ENCODE measurements at places on chromosomes 3 and 15.

DNA sequence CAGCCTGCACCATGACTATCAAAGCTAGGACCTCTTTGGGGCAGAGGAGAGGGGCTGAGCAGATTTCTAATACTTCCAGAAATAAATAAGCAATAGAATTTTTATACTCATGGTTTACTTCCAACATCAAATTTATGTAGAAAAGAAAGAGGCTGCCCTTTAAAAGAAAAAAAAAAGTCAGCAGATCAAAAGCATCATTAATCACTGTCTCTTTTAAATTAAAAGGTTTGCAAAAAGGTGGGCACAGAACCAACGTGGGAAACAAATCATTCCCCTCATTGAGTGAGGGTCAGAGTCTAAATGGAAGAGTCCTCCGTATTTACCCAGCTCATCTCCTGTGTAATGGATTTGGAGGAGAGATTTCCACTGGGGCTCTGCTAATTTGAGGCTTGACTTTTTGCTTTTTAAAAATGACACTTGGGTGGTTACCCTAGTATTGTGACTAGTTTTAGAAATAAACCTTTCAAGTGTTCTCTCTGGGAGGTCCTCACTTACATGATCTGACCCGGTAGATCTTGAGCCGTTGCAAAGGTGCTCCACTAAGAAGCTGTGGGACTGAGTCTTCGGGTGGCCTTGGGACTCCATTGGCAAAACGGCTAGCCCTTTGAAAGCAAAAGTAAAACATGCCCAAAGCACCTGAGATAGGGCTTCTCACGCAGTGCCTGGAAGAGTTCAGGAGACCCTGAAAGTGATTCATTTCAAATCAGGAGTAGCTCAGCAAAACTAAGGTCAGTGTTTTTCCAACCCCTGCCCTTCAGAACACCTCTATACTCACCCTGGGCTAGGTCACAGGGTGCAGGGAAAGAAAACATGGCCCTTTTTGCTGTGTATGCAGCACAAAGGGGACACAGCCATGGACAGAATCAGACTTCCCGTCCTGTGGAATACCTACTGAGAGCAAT lies 320.9 kb downstream of the FOXP1 start:
- DNase-seq, result no peak

GRCh38 chr3:128337305-128337704 lies 129.4 kb downstream of the DNAJB8 start:
- DNase-seq, result no peak

- DNase-seq, result peak; percentile 23
Measured at GRCh38 chr15:77851691-77852090, 219.0 kb upstream of the LINGO1 start.

DNA sequence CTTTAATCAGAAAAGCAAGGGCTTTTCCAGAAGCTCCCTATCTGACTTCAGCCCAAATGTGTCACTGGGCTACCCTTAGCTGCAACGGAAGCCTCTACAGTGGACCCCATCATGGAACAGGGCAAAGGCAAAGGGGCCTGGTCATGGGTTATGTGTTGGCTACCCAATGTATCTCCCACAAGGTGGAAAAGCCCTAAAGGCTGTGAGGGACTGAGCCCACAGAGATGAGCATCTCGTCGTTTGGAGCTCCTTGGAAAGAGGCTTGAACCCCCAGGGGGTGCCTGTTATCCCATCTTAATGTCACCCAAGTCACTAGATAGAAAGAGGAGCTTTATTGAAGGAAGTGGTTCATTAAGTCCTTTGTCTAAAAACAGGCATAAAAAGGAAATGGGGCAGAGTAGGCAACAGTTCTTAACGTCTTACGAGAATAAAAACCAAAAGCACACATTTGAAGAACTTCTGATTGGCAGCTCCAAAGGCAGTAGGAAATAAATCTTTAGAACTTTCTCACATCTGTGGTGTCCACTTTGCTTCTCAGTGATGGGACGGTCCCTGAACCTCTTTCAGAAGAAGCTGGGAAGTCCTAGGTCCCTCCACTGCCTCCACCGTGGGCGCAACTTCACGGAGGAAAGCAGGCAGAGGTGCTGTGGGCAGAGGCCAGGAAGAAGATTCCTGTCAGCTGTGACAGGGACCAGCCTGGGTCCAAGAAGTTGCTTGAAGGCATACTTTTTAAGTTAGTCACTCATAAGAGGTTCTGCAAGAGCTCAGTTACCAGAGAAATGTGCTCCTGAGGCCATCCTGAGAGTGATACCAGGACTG lies 93.7 kb downstream of the MYLK start:
- DNase-seq, result no peak
